ENCODE measurements at places on chromosomes 6 and 20. TPM values are rescaled to one million over a fixed set of nuclear protein-coding genes. Genes with fewer than 3 reads are reported as not detected.

The NKAIN2 gene
- 1.7 TPM for total RNA-seq

The GPSM3 gene
- total RNA-seq, result 3.3 TPM

The CLPSL1 gene
- not detected for total RNA-seq

The CCN6 gene
- total RNA-seq, result not detected

The CCN2 gene
- 75.5 TPM for total RNA-seq

The RBBP8NL gene
- total RNA-seq, result 7.3 TPM

The LY6G6D gene
- not detected for total RNA-seq

The LTB gene
- total RNA-seq, result 0.34 TPM

The TM9SF4 gene
- total RNA-seq, result 108 TPM

DNA sequence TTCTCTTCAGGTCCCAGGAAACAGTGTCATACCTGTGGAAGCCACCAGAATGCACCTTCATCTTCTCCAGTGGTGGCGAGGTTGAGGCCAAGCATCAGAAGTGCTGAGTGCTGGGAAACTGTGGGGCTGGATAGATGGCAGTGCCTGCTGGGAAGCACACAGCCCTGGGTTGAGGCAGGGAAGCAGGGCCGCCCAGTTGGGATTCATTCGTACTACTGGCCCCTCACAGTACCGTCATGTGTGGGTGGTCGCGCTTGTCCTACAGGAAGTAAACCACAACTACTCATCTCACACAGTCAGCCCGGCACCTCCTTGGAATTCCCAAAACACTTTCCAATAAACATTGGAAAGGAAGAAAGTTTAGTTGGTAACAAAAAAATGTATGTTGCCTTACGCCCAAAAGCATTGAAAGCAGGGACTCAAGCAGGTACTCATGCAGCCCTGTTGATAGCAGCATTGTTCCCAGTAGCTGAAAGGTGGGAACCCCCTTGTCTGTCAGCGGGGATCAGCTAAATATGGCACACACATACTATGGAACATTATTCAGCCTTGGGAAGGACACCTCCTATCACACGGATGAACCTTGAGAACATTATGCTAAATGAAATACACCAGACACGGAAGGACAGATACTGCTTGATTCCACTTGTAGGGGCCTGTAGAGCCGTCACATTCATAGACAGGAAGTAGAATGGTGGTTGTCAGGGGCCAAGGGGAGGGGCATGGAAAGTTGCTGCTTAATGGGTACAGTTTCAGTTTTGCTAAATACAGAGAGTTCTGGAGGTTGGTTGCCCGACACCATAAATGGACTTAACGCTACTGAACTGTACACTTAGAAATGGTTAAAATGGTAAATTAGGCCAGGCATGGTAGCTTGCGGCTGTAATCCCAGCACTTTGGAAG is 162.7 kb downstream of the MTHFD1L start:
- no peak for DNase-seq

GRCh38 chr20:1632178-1632577 is 12.4 kb upstream of the SIRPB1 start:
- DNase-seq, result no peak

GRCh38 chr20:62117658-62118057 is 4.6 kb upstream of the LSM14B start:
- no peak for DNase-seq

- DNase-seq, result no peak
Measured at GRCh38 chr6:122347280-122347679, 52.2 kb upstream of the HSF2 start.

- DNase-seq, result no peak
Measured at GRCh38 chr20:61303675-61304074, 51.6 kb downstream of the CDH4 start.

- peak; percentile 65 for DNase-seq
Measured at GRCh38 chr6:35089935-35090505, 51.1 kb downstream of the TCP11 start.

- DNase-seq, result no peak
Measured at GRCh38 chr6:10223841-10224240, 191.0 kb downstream of the TFAP2A start.

DNA sequence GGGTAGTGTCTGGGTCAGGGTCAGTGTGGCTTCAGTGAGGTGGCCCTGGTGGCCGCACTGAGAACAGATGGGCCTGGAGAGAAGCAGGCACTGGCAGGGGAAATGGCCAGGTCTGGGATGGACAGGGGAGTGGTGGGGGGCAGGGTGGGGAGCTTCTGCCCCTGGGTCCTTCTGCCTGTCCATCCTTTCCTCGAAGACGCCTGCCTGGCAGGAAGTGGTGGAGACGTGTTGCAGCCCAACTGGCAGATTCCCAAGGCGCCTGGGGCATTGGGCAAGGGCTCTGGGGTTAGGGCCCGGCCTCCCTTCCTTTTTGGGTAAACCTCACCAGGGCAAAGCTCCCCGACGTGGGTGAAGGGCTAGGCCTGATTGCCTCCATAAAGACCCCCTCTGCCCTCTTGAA is 10.4 kb downstream of the SRC start:
- DNase-seq, result no peak

DNA sequence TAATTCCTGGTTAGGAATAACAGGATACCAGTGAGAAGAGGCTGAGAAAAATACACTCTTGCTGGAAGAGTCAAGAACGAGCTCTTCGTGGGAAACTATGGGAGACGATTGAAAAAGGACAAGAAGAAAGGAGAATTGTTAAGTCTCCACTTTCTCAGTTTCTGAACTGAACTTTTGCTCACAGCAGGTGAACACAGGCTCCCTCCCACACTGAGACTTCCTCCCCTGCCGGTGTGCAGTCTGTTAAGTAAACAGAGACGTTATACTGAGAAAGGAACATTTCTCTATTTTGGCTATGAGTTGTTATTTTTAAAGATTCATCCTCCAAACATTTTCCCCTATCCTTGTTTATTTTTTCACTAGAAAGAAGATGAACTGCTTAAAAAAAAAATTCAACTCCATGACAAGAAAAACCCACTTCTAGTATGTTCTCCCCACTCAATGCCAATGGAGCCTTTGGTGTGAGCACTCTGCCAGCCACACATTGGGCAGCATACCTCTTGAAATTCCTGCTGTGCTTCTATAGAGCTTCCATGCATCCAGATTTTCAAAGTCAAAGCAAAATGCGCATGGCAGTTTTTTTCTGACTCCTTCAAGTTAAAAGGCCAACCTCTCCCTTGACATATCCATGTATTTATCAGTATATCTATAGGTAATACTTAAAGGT is 250.5 kb downstream of the ESR1 start:
- DNase-seq, result no peak

DNA sequence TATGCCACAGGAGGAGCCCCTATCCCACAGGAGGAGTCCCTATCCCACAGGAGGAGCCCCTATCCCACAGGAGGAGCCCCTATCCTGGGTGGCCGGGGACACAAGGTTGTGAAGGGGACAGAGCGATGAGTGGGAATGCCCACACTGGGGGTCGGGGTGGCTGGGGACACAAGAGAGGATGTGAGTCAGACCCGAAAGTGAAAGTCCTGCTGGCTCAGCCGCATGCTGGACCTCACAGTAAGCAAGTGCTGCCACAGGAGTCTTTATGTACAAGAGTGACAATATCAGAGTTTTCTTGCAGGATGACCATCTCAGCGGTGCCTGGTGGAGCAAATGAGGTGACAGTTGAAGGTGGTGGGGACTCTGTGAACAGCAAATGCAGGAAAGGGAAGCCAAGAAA is 93.7 kb downstream of the PSMB1 start:
- no peak for DNase-seq

DNA sequence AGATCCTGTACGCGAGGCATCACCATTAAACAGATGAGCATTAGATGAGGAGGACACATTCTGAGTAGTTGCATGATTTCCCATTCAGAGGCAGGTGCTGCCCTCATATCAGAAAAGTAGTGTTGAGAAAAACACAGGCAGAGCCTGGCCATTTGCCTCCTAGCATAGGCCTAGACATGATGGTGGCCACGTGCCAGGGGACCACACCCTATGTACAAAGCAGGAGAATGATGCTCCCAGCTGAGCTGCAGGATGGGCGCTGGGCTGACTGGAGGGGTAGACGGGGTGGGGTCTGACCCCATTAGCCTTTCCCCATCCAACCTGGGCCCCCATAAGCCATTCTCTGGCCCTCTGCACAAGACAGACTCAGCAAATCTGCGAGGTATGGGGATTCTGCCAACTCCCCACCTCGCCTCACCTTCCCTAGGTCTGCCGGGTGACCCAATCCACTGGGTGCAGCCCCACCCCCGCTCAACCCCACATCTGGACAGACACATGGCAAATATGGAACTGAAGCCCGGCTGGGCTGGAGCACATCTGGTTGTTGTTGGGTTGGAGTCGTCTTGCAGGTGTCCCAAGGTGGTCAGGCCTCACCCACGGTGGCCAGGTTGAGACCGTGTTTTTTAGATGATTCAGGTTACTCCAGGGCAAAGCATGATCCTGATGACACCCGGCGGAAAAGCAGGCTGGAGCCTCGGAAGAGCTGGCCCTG is 13.9 kb downstream of the PI16 start:
- DNase-seq, result no peak

GRCh38 chr20:58308680-58309527 is 611 bp upstream of the RAB22A start:
- peak; percentile 78 for DNase-seq

DNA sequence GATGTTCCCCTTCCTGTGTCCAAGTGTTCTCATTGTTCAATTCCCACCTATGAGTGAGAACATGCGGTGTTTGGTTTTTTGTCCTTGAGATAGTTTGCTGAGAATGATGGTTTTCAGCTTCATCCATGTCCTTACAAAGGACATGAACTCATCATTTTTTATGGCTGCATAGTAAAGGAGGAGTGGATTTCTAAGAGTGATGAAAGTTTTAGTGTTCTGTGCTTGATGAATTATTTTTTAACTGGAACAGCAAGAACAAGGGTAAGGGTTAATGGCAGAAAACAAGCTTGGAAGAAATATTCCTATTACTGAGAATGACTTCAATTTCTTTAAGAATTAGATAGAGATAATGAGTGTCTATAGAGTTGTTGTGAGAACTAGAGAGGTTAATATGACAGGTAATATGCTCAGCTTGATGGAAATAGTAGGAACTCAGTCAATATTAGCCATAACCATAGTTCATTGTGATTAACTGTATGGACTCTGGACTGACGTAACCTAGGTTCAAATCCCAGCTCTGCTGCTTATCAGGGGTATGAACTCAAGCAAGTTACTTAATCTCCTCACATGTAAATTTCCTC is 190.0 kb downstream of the RPS12 start:
- DNase-seq, result no peak

DNA sequence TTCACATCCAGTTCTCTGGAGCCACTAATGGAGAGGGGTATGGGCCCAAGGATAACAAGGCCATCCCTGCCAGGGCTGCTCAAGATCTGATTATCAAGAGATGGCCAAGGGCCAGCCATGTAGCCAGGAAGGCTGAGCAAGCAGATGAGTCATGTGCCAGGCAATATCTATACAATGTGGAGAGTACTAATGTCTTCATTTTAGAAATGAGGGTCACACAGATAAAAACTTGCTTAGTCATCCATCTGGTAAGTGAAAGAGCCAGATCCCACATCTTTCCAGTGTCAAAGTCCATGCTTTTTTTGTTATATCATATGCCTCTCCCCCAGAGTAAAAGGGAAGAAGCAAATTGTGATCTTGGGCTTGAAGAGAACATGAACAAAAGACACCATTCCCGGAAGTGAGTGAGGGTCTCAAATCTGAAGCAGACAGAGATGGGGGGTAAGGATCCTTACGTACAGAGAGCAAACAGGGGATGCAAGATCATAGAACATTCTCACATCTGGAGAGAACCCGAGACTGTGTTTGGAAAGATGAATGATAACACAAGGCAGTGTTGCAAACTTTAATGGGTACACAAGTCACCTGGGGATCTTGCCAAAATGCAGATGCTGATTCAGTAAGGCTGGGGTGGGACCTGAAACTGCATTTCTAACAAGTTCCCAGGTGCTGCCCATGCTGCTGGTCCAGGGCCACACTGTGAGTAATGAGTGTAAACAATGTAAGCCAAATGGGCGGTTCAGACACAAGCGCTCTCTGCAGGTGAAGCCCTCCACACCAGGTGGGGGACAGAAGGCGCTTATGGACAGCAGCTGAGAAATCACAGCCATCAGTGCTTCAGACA is 20.0 kb upstream of the GSTA3 start:
- DNase-seq, result no peak

DNA sequence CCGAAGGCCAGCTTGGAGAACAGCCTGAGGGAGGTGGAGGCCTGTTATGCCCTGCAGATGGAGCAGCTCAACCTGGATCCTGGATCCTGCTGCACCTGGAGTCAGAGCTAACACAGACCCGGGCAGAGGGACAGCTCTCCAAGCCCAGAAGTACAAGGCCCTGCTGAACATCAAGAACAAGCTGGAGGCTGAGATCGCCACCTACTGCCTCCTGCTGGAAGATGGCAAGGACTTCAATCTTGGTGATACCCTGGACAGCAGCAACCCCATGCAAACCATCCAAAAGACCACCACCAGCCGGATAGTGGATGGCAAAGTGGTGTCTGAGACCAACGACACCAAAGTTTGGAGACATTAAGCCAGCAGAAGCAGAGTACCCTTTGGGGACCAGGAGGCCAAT is 223.5 kb upstream of the ID4 start:
- DNase-seq, result no peak

GRCh38 chr6:80145509-80145908 is 39.0 kb downstream of the BCKDHB start:
- DNase-seq, result no peak

GRCh38 chr6:148382861-148383260 is 40.2 kb downstream of the SASH1 start:
- no peak for DNase-seq

DNA sequence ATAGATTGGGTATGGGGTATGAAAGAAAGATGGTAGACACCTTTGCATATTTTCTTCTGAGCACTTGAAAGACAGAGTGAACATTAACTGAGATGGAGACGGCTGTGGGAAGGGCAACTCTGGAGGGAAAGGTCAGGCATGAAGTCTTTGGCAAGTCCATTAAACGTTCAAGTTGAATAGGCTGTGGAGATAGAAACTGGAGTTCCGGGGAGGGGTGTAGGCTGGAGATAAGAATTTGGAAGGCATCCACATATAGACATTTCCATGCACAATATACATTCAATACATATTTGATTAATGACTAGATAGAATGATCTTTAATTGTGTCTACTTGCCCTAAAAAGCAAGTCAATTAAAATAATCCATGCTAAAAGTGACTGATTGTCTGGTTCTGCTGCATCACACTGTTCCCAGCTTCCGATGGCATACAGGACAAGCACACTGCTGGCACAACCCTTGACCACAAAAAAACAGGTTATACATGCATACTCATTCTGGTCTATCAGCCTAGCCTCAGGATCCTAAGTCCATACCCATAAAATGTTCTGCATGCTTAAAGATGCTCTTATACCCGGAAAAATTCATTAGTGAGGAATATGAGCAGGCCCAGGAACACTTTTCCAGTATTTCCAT is 1.9 kb upstream of the MYLK4 start:
- no peak for DNase-seq

- no peak for DNase-seq
Measured at GRCh38 chr6:78598966-78599365, 268.4 kb upstream of the IRAK1BP1 start.

DNA sequence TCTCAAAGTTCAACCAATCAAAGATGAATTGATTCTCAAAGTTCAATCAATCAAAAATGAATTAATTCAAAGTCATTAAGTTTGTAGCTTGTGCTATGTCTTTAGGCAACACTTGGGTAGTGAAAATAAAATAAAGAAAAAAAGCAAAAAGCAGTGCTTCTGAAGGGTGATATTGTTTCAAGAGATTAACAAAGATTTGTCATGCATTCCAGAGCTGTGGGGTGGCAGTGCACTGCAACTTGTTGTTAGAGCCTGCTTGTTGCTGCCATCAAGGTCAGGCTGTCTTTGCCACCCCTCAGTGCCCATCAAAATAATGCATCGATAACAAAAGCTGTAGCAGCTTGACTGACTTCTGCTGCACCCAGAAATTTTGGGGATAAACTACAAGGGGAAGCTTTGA is 128.6 kb downstream of the RNF144B start:
- no peak for DNase-seq

- DNase-seq, result no peak
Measured at GRCh38 chr6:125314009-125314581, 12.3 kb upstream of the HDDC2 start.

Data from type B pancreatic cell (in vitro differentiated cells).